ENCODE measurements at places on chromosomes 3 and 15.

DNA sequence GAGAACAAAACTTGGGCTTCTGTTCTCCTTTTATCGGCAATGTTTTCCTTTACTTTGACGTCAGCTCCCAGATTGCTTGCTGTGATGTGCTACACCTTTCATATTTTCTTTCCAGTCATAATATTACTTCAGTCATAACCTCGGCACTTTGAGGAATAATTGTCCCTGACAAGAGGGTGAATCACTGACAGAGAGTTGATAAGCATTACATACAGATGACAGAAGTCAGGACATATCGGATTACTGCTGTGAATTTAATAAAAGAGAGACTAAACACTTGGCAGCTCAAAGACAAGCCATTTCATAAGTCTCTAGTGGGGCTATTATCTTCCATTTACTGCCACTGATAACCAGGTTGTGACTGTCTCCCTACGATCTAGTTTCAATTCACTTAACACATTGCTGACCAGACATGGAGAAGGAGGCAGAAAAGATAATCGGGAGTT is 362.1 kb upstream of the ARRDC4 start:
- no peak for DNase-seq

- DNase-seq = no peak
These were observed 142.7 kb downstream of the GHSR start for GRCh38 chr3:172305552-172305951.

DNA sequence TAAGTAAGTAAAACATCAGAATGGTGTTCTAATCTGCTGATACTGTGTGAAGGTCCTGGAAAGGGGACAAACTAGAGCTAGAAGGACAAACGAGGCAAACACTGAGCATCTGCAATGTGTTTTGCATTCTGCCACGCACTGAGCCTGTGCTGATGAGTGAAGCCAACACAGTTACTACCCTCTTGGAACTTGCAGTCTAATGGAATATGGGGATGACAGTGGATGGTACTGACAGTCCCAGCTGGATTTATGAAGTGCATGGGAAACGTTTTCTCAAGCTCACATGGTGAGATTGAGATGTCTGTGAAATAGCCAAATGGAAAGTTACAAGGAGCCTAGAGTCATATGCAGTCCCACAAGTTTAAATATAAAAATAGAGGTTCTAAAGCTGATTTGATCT is 86.6 kb downstream of the FOXB1 start:
- no peak for DNase-seq

DNA sequence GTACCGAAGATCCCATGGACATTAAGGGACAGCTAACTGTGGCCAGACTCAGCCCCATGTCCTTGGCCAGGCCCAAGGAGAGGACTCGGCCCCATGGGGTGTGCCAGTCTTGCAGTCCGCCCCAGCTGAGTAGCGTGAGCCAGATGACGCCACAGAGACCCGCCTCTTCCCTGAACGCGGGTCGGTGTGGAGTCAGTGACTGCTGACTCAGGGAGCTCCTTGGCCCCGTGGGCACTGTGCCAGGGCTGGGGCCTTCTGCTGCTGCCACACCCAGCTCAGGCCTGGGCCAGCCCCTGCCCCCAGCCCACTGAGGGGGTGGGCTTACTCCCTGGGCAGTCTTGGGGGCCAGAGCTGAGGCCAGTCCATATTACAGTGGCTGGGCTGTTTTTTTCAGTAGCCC is 52.8 kb downstream of the PLXNA1 start:
- DNase-seq = no peak

GRCh38 chr3:149765762-149766334 is 13.6 kb upstream of the COMMD2 start:
- no peak for DNase-seq

DNA sequence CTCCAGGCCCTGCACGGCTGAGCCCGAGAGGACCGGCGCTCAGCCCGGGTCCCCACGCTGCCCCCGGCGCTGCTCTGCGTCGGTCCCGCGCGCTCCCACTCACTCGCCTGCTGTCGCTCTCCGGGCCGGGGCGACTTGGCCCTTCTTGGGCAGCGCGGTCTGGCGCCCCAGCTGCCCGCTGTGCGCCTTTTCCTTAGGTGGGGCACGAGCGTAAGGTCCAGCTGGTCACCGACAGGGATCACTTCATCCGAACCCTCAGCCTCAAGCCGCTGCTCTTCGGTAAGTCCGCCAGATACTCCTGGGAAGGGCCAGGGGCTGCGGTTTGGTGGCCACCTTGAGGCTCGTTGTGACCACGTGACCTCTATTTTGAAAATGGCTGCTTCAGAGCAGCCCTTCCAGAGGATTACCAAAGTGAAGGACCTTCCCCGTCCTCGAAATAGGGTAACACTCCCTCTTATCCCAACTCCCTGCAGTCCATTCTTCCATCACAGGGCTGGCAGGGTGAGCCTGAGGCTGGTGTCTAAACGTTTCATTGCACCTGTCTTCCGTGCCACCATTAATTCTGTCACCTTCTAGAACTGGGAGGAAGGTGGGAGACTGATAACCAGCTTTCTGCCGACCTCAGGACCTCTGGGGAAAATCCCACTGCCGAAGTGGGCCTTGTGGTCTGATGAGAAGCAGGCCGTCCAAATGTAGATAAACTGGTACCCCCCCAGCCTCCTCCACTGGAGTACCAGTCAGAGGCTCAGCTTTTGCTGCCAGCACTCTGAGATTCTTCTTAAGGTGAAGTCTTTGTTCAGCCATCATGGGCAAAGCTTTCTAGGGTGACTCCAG is 812 bp downstream of the P4HTM start:
- no peak for DNase-seq

All from H1 (cell line).